ENCODE measurements at places on chromosomes 2 and 18.

DNA sequence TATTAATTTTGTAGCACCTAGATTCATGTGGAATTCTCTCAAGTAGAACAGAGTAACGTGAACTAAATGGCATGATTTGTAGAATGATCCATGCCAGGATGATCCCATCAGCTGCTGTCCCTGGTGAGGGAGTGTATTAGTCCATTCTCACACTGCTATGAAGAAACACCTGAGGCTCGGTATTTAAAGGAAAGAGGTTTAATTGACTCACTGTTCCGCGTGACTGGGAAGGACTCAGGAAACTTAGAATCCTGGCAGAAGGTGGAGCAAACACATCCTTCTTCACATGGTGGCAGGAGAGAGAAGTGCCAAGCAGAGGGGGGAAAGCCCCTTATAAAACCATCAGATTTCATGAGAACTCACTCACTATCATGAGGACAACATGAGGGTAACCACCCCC is 312.6 kb downstream of the PTPRM start:
- no peaks in the 10 kb centered on the region for H3K36me3 ChIP-seq
- no peak for DNase-seq
- no peak overlapping the region for H3K4me3 ChIP-seq
- H3K27me3 ChIP-seq = no peaks in the 10 kb centered on the region
- no peak overlapping the region for H3K27ac ChIP-seq

DNA sequence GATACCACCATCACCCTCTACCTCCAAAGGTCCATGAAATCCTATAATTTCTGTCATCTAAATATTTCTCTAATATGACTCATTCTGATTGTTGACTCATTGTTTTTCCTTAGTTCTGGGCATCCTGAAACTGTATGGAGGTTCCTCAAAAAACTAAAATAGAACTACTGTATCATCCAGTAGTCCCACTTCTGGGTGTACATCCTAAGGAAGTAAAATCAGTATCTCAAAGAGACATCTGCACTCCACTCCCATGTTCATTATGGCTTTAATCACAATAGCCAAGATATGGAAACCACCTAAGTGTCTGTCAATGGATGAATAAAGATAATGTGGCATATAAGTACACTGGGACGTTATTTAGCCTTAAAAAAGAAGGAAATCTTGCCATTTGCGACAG is 125.8 kb upstream of the MYO3B start:
- H3K27ac ChIP-seq = no peak overlapping the region
- no peak overlapping the region for H3K4me3 ChIP-seq
- H3K36me3 ChIP-seq = no peaks in the 10 kb centered on the region
- H3K27me3 ChIP-seq = no peaks in the 10 kb centered on the region

- no peak for DNase-seq
- no peak overlapping the region for H3K4me3 ChIP-seq
- H3K36me3 ChIP-seq = no peaks in the 10 kb centered on the region
- no peak overlapping the region for H3K27ac ChIP-seq
Observed at GRCh38 chr2:150617351-150617978, 130.0 kb upstream of the RND3 start.

GRCh38 chr2:154233231-154233630 is 361.5 kb downstream of the GALNT13 start:
- no peaks in the 10 kb centered on the region for H3K36me3 ChIP-seq
- no peak for DNase-seq
- no peaks in the 10 kb centered on the region for H3K4me1 ChIP-seq
- H3K27ac ChIP-seq = no peak overlapping the region
- no peaks in the 10 kb centered on the region for H3K27me3 ChIP-seq

DNA sequence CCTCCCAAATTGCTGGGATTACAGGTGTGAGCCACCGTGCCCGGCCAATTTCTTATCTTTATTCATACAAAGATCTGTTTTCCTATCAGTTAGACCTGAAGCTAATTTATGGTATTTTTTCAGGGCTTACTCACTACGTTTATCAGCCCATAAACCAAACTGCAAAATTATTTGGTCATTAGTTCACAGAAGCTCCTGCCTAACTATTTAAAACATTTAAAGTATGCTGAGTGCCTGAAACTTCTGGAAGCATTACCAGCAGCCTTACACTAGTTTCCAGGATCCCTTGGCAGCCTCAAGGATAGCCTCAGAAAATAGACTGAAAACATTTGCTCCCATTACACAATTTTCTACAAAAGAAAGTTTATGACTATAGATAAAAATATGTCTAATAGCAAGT is 68.8 kb downstream of the GALNT13 start:
- H3K27me3 ChIP-seq = no peaks in the 10 kb centered on the region
- H3K4me3 ChIP-seq = no peak overlapping the region
- no peak overlapping the region for H3K27ac ChIP-seq
- H3K36me3 ChIP-seq = no peaks in the 10 kb centered on the region

GRCh38 chr2:150474326-150475074 is 13.0 kb downstream of the RND3 start:
- H3K4me1 ChIP-seq = no peaks in the 10 kb centered on the region
- no peak overlapping the region for H3K4me3 ChIP-seq
- no peak for DNase-seq
- peaks cover 2% of the 10 kb centered on the region for H3K27me3 ChIP-seq

DNA sequence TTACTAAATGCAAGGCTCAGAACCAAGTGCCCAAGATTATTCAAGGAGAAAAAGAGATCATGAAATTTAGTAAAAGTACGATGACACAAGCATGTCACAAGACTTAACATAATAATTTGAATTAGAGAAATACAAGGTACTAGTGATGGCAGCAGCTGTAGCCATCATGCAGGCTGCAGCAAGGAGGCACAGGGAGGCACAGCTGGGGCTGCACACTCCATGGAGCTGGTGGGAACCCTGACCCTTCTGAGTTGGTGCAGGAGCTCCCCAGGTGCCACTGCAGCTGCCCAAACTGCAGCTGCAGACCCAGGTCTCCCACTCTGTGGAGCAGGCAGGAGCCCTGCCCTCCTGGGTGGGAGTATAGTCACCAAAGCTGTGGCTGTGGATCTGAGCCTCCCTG is 46.0 kb downstream of the COL3A1 start:
- H3K27ac ChIP-seq = no peak overlapping the region
- no peak for DNase-seq
- no peaks in the 10 kb centered on the region for H3K27me3 ChIP-seq
- no peak overlapping the region for H3K4me3 ChIP-seq
- no peaks in the 10 kb centered on the region for H3K4me1 ChIP-seq
- H3K36me3 ChIP-seq = no peaks in the 10 kb centered on the region

GRCh38 chr2:39153312-39153711 is 32.5 kb upstream of the SOS1 start:
- H3K36me3 ChIP-seq = no peaks in the 10 kb centered on the region
- H3K27ac ChIP-seq = no peak overlapping the region
- peaks cover 5% of the 10 kb centered on the region for H3K4me1 ChIP-seq
- H3K27me3 ChIP-seq = no peaks in the 10 kb centered on the region
- no peak for DNase-seq

DNA sequence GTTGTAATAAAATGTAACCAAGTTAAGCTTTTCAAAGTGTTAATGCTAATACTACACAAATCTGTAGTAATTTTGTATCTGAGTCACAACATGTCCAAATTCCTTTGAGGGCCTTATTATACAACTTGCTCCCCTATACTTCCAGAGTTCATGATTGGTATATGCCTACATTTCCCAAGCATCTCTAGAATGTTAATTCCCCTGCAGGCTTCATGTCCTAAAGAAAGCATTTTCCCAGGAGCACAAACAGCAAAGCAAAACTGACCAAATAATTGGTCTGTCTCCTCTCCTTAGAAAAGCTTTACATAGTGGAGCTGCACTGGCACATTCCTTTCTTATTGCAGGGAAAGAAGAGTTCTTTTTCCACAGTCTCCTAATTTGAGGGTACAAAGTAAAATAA is 3.7 kb downstream of the ALS2 start:
- H3K27ac ChIP-seq = no peak overlapping the region
- peaks cover 59% of the 10 kb centered on the region for H3K4me1 ChIP-seq
- no peaks in the 10 kb centered on the region for H3K27me3 ChIP-seq

DNA sequence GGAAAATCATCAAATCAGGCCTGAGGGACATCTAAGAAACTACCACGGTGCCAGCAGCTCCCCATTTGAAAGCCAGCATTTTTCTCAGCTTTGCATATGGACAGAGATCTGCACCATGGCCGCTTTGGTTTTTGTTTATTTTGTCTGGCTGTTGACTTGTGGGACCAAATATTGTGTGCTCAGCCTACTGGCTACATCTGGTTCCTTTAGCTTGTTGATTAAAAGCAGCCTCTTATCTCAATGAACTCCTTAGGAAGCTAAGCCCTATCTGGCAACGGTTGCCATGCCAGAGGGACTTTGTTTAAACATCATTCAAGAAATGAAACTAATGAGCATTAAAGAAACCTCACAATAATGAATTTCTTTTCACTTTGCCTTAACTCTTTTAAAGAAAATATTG is 32.4 kb upstream of the CCDC150 start:
- H3K4me3 ChIP-seq = no peak overlapping the region
- H3K36me3 ChIP-seq = no peaks in the 10 kb centered on the region
- H3K27ac ChIP-seq = no peak overlapping the region
- DNase-seq = peak; percentile 55
- H3K27me3 ChIP-seq = no peaks in the 10 kb centered on the region
- no peaks in the 10 kb centered on the region for H3K4me1 ChIP-seq

- no peaks in the 10 kb centered on the region for H3K36me3 ChIP-seq
- no peaks in the 10 kb centered on the region for H3K27me3 ChIP-seq
- no peak overlapping the region for H3K4me3 ChIP-seq
- DNase-seq = no peak
Observed at GRCh38 chr2:137659616-137660015, 304.7 kb upstream of the HNMT start.

GRCh38 chr2:201949181-201949926 is 84.3 kb upstream of the FZD7 start:
- DNase-seq = no peak
- no peaks in the 10 kb centered on the region for H3K27me3 ChIP-seq
- H3K36me3 ChIP-seq = no peaks in the 10 kb centered on the region
- H3K4me1 ChIP-seq = peaks cover 23% of the 10 kb centered on the region
- H3K4me3 ChIP-seq = no peak overlapping the region
- no peak overlapping the region for H3K27ac ChIP-seq

GRCh38 chr2:217790681-217791392 is 212.0 kb downstream of the TNS1 start:
- H3K4me1 ChIP-seq = peaks cover 8% of the 10 kb centered on the region
- DNase-seq = no peak
- no peak overlapping the region for H3K4me3 ChIP-seq
- H3K27me3 ChIP-seq = no peaks in the 10 kb centered on the region
- H3K27ac ChIP-seq = no peak overlapping the region

DNA sequence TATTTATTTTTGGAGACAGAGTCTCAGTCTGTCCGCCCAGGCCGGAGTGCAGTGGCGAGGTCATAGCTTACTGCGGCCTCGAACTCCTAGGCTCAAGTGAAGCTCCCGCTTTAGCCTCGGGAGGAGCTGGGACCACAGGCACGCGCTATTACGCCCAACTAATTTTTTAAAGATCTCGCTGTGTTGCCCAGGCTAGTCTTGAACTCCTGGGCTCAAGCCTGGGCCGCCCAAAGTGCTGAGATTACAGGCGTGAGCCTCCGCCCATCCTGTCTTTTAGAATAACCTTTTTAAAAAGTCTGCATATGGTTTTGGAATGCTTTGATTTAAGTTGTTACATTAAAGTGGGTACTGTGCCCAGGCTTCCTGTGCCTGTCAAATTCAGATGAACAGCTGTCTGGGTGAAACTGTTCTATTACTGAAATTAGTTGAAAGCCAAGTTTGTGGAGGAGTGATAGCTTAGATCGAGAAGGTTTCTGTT is 944 bp downstream of the RAB3GAP1 start:
- H3K4me1 ChIP-seq = peaks cover 31% of the 10 kb centered on the region
- peak overlapping the region; percentile 99 for H3K27ac ChIP-seq
- H3K27me3 ChIP-seq = no peaks in the 10 kb centered on the region
- peak; percentile 26 for DNase-seq

- DNase-seq = no peak
- H3K27me3 ChIP-seq = peaks cover 20% of the 10 kb centered on the region
Observed at GRCh38 chr2:236691799-236692167, 122.2 kb downstream of the ACKR3 start.

- H3K27me3 ChIP-seq = no peaks in the 10 kb centered on the region
- H3K4me1 ChIP-seq = no peaks in the 10 kb centered on the region
- H3K4me3 ChIP-seq = no peak overlapping the region
- H3K36me3 ChIP-seq = no peaks in the 10 kb centered on the region
Observed at GRCh38 chr2:225009768-225010167, 32.5 kb downstream of the DOCK10 start.

GRCh38 chr2:216335252-216335651 is 37.0 kb downstream of the MARCHF4 start:
- no peaks in the 10 kb centered on the region for H3K4me1 ChIP-seq
- no peak for DNase-seq
- H3K27me3 ChIP-seq = no peaks in the 10 kb centered on the region

DNA sequence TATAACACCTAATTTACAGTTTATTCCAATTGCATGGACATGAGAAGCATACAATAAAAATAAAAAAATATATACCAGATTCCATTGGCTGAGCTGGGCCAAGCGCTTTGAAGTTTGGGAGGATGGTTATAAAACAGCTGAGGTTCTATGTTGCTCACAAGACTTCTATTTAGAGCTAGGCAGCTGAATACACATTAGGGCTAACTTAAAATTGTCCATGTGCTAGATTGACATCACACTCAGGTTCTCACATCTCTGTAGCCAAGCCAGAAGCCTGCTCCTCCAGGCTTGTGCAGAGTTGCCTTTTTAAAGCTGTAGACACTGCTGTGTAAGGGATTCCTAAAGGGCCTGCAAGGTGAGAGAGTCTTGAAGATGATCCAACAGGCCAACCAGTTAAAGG is 871.1 kb upstream of the FANCL start:
- no peaks in the 10 kb centered on the region for H3K4me1 ChIP-seq
- no peaks in the 10 kb centered on the region for H3K36me3 ChIP-seq
- DNase-seq = no peak

DNA sequence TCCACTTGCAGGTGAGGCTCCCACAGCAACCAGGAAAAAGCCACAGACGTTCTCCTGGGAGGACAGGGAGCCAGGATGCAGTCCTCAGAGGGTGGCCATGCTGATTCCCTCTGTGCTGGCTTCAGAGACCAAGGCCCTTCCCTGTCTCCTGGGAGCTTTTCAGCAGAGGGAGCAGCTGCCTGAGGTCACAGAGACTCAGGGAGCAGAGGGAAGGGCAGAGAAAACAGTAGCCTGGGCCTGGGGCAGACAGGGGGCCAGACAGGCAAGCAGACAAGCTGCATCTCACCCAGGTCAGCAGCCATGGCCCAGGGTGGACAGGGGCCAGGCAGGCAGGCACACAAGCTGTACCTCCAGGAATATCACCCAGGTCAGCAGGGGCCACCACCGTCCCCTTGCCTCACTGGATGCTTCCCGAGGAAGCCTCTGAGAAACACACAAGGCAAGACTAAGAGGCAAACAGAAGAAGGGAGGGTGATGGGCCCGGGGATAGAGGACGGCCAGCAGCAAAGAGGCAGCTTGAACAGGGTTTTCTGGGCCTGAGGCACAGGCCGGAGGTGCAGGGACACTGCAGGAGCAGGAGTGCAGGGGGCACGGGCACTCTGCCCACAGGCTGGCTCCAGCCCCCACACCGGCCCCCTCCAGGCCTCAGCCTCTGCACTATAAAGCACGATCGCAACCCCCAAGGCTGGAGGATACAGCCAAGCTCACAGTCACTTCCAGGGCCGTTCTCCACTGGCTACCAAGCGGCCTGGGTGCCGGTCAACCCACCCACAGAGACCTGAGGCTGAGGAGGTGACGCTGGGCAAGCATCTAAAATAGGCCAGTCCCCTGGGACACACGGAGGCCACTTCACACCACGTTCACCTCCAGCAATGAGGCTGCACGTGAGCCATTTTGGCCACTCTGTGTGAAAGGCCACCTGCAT is 6.1 kb downstream of the SLC66A2 start:
- H3K4me1 ChIP-seq = peaks cover 21% of the 10 kb centered on the region
- H3K27me3 ChIP-seq = no peaks in the 10 kb centered on the region
- H3K36me3 ChIP-seq = peaks cover 32% of the 10 kb centered on the region
- H3K27ac ChIP-seq = peak overlapping the region; percentile 57
- DNase-seq = no peak
- no peak overlapping the region for H3K4me3 ChIP-seq
